ENCODE measurements at places on chromosomes 5 and 9.
A peak's percentile ranks its signal among the peaks of the same experiment; 100 is the strongest.

- DNase-seq: no peak
Observed at GRCh38 chr5:15026011-15026893, 154.7 kb upstream of the ANKH start.

DNA sequence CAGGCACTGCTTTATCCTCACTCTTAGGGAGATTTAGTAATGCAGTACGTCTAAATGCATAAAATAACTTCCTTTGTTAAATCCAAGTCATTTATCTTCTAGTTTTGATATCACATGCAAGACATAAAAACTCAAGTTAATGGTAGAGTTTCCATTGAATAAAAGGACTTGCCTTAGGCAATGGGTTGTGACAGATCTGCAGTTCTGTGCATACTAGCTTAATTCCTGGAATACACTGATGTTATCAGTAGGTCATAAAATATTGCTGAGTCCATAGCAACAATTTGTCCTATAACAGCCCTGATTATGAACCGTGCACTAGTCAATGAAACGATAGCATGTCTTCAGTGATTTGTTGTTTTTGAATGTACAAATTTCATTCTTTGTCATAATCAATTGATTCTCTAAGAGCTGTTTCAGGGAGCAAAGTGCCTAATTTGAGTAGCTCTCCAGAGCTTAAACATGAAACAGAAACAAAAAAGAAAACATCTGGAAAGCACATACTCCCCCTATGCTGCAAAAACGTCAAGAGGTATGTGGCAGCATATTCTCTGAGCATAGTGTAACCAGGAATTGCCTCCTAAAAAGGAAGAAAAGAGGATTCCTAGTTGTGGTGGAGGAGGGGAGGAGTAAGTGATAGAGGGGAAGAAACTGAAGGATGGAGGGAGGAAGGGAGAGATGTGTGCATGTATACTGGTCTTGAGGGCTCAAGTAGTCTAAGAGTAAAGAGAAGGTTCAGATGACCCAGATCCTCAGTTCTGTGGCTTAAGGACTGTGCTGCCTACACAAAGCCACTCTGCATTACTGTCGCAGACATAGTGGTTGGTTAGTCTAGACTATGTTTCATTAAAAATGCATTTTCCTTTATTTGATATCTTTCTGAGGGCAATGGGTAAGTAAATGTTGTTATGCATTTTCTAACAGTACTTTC lies 589.2 kb downstream of the PRR16 start:
- DNase-seq: no peak

DNA sequence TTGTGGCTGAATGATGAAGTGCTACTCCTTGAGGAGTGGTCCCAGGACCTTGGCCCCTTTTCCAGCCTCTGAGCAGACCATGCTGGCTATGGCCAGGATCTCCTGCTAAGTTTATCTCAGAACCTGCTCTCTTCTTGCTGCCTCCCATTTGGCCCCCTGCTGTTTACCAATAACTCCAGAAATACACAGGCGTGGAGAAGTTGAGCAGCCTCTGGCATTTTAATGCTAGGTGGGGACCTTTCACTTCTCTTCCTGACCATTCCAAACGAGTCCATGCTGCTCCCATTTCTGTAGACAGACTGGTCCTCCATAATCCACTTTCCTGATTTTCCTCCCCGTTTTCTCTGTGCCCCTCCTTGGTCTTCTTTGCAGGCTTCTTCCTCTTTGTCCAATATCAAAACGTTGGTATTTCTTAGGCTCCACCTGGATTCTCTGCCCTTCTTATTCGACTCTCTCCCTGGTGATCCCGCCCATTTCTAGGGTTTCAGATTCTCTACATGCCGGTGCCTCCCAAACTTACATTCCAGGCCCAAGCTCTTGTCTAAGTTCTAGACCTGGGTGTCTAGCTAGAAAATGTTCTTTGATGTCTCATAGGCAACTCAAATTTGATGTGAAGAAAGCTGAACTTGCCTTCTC lies 33.4 kb upstream of the TNFAIP8 start:
- DNase-seq: no peak

GRCh38 chr9:116975126-116975525 lies 288.0 kb downstream of the TRIM32 start:
- DNase-seq: no peak

DNA sequence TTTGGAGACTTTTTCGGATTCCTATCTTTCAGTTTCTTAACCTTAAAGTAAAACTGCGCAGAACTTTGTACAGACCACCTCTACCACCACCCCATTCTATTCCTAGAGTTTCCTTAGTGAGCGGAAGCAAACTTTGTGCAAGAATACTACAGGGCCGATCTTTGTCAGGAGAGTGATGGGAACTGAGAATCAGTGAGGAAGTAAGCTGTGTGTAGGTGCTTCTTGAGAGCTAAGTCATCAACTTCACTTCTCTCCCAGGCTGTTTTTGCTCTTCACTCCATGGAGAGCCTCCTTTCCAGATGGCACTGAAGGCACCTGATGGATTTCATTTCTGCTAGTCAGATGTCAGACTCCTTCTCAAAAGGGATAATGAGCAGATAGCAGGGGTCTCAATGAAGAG lies 127.3 kb downstream of the SPATA31D1 start:
- DNase-seq: no peak

DNA sequence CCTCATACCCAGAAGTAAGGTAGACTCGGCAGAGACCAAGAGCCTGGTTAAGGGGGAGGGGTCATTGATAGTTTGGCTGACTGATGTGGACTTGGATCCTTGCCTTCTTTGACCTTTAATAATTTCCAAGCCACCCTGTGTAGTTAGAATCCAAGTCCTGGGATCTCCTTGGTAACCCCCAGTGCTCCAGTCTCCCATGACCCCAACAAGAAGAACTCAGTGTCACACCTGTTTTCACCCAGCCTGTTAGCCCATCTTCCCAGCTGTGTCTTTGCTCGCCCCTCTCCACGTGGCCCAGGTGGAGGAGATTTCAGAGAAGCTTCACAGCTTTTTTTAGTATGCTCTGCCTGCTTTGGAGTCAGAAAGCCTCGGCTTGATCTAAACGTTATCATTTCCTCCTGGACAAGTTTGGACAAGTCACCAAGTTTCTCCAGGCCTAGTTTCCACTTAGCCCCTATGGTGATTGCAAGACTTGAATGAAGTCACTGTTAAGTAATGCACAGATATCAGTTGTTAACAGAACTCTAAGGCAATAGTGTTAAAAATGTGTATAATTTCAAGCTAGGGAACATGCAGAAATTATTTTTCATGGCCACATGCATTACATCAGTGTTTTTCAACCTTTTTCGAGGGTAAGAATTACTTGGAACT lies 170.0 kb downstream of the TMEM38B start:
- no peak for DNase-seq

GRCh38 chr5:95863383-95863757 lies 40.8 kb upstream of the GLRX start:
- DNase-seq: no peak

DNA sequence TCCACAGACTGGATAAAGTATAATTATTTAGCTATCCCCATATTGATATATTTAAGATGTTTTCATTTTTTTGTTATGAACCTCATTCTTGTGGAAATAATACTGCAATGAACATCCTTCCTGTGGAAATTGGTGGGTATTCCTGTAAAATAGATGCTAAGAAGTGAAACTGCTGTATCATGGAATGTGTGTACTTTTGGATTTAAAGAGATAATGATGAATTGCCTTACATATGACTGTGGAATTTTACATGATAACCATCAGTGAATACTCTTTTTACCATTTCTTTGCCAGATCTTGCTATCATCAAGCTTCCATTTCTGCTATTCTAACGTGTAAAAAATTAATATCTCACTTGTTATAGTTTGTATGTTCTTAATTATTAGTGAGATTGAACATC lies 847.9 kb downstream of the EFNA5 start:
- DNase-seq: no peak

- DNase-seq: peak; percentile 54
Observed at GRCh38 chr9:113376634-113377567, at the start of gene HDHD3. TSS of gene HDHD3 (minus strand) at chr9:113376986. CDS start at chr9:113374354, 2,632 bp downstream.

Data from stimulated activated CD8-positive, alpha-beta memory T cell treated with anti-CD3 and anti-CD28 coated beads, Interleukin-7, amount 100 ng/mL, for 4 hours (primary cell).